Cortex of kidney (tissue), 1 donor: ENCODE measurements at places on chromosomes 6 and 20.

DNA sequence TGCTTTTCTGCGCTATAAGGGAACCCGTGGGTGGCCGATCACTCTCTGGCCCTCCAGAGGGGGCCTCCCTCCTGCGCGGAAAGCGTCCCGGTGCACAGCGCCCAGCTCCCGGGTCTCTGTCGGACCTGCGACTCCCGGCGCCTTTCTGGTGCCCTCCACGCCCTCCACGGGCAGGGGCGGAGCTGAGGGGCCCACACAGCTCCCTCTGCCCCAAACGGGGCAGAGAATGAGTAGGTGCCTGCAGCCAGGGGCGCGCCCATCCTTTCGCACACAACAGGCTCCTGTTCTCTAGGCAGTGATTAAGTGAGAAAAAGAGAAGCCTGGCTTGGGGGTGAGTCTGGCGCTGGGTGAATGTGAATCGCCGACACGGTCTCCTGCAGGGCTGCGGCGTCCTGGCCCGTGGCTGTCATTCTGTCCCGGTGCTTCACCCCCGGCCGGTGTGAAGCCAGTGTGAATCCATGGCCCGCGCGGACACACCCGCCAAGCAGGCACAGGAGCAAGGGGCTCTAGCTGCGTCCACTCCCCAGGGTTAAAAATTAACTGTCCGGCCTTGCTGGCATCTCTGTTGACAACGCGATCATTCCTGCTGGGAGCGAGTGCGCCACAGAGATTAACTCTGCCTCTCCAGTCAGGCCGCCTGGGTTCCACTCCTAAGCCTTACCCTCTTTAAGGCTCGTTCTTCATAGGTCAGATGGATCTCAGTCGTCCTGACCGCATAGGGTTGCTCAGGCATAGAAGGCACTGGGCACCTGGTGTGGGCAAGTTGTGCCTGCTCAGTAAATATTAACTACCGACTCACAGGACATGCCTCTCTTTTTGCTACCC is 88.8 kb downstream of the PCSK2 start:
- no peak for DNase-seq

DNA sequence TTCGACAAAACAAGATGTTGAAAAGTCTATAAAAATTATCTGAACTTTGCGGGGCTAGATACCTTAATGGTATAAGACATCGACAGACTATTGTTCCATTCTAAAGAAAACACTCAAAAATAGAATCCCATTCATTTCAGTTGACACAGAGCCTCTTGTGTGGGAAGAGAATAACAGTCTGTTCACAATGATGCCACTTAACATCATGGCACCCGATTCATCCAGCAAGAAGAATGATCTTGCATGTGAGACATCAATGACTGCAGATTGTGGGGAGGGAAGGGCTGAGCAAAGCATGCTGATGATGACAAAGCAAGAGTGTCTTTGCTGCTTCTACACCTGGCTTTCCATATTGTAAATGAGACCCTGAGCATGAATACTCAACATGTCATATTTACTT is 49.7 kb upstream of the ARMH2 start:
- DNase-seq: no peak

DNA sequence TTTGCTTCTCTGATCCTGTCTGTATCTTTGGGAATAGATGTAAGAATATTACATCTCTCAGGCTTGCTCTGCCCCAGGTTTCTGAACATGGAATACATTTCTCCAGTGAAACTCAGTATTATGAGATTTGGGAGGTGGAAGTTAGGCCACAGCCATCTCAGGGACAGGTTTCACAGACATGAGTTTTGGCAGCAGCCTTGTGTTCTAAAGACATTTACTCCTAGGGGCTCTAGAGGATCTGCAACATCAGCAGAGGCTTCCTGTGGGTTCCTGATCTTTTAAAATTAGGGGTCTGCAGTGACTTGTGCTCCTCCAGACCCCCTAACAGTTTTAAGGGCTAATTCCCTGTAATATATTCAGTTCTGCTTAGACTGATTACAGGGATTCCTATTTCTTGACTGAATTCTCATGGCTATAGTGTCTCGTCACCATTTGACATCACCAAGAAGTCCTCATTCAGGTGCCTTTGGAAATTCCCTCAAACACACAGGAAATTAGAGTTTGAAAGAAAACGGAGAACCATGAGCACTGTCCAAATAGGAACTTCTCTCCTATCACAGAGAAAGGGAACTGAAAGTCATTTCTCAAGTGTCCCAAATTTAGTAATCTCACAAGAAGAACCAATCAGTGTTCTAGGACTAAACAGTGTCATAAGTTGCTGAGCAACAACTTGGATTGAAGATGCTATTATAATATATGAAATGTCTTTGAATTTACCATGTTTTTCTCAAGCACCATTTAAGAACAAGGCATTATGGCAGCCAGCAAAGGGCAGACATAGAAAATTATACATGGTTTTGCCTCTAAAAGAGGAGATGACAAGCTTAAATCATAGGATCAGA is 2.5 kb upstream of the HLA-DRA start:
- DNase-seq: no peak

DNA sequence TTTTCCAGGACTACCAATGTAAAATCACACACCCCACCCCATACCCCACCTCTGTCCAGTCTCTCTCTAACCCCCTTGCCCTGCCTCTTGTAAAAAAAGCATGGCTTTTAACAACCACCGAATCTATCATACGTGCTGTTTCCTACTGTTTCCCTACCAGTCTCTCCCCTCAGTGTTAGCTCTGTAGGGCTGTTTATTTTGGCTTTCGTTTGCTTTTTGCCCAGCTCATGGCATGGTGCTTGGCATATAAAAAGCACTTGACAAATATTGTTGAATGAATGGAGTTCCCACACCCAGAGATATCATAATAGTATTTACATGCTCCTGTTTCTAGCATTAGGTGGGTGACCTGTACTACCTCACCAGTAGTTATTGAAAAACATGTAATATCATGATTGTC is 148.2 kb downstream of the OPRM1 start:
- DNase-seq: no peak

- no peak for DNase-seq
These were observed 38.3 kb upstream of the SLC32A1 start for GRCh38 chr20:38685853-38686473.

DNA sequence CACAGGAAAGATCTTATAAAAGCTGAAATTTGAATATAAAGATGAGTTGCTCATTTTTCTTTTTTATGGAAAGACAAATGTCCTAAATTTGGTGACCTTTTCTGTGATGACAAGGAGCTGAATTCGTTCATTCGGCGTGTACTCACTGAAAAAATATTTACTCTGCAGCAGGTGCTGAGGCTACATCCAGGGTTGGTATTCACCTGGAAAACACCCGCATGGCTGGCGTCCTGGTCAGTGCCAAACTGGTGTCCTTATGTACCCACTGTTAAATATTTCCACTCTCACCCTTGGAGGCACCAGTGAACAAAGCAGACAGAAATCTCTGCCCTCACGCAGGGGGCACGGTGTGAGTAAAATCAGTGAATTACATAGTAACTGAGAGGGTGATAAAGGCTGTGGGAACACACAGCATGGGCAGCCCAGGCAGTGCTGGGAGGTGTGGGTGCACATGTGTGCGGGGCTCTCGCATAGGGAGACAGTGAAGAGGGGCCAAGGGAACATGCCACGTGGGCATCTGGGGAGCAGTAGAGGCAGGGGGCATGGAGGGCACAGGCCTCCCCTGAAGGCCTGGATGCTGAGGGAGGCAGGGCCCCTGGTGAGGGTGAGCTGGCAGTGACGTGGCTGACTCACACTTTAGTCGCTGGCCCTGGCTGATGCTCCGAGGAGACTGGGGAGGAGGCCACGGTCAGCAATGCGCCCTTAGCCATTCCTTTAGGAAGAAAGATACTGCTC is 89.7 kb downstream of the INSM1 start:
- no peak for DNase-seq

GRCh38 chr6:151160929-151161757 is 78.6 kb upstream of the AKAP12 start:
- DNase-seq: peak; percentile 5
